ENCODE measurements at places on chromosomes 13 and 19. TPM values are rescaled to one million over a fixed set of nuclear protein-coding genes. Genes with fewer than 3 reads are reported as not detected.

DNA sequence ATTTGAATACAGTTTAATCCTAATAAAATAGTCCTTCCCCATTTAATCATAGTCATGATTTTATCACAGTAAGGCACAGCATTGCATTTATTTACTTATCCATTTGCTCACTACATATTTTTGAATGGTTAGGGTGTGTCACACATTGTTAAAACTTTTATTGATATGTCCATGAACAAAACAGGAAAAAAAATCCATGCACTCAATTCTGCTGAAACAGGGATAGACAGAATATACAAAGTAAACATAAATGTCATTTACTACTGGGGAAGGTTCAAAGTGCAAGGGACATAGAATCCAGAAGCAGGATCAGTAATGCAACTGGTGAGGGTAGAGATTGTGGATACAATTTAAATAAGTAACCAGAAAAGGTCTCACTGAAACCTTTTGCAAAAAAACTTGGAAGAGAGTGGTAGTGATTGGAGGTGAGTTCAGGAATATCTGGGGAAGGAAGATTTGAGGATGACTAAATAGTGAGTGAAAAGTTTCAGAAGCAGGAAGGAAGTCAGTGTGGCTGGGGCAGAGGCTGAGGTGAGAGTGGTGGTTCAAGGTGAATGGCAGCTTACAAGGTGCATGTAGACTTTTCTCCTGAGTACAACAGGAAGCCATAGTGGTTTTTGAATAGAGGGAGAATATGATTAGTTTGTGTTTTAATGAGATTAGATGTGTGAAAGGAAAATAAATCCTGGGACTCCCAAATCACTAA lies 387.2 kb upstream of the ATXN8OS start:
- H3K36me3 ChIP-seq: no peaks in the 10 kb centered on the region
- no peak for DNase-seq
- no peaks in the 10 kb centered on the region for H3K27me3 ChIP-seq
- H3K4me1 ChIP-seq: no peaks in the 10 kb centered on the region
- no peak overlapping the region for H3K27ac ChIP-seq

GRCh38 chr19:46990991-46991676 lies 28.5 kb upstream of the NPAS1 start:
- no peaks in the 10 kb centered on the region for H3K4me1 ChIP-seq
- H3K27me3 ChIP-seq: no peaks in the 10 kb centered on the region
- peak overlapping the region; percentile 49 for H3K27ac ChIP-seq
- peak; percentile 93 for DNase-seq
- no peak overlapping the region for H3K4me3 ChIP-seq
- no peaks in the 10 kb centered on the region for H3K36me3 ChIP-seq

GRCh38 chr19:11445141-11445540 lies 9.7 kb downstream of the PRKCSH start:
- peaks cover 4% of the 10 kb centered on the region for H3K36me3 ChIP-seq
- no peak overlapping the region for H3K27ac ChIP-seq
- H3K4me1 ChIP-seq: no peaks in the 10 kb centered on the region
- H3K27me3 ChIP-seq: no peaks in the 10 kb centered on the region

DNA sequence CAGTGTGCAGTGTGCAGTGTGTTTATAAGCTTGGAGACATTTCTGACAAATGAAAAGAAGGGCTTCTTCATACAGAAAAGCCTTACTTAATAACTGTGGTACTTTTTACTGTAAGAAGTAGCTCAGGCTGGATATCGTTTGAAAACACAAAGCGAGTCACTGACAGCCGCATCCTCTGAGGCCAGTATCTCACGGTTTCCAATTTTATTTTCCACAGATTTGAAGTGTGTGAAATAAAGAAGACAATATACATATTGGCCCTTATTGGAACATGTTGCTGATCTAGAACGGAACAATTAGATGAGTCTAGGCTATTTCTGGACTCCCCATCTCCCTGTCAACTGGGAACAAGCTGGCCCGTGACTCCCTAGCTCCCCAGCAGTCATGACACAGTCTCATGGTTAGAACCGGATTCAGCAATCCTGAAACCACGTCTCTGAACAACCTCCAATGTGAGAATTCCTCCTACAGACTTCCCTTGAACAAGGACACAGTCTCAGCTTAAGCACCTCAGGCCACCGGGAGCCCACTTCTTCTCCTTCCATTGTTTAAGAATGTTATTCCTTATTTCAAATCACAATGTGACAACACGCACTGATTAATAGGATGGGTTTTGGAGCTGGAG lies 484.5 kb downstream of the COG6 start:
- H3K4me3 ChIP-seq: no peak overlapping the region
- no peaks in the 10 kb centered on the region for H3K27me3 ChIP-seq
- no peak for DNase-seq
- H3K4me1 ChIP-seq: no peaks in the 10 kb centered on the region

- H3K27ac ChIP-seq: no peak overlapping the region
- H3K27me3 ChIP-seq: no peaks in the 10 kb centered on the region
- H3K4me3 ChIP-seq: no peak overlapping the region
- no peaks in the 10 kb centered on the region for H3K4me1 ChIP-seq
These were observed 11.1 kb downstream of the CBARP start for GRCh38 chr19:1226522-1227303.

- no peak overlapping the region for H3K4me3 ChIP-seq
- H3K4me1 ChIP-seq: no peaks in the 10 kb centered on the region
- no peaks in the 10 kb centered on the region for H3K27me3 ChIP-seq
- H3K36me3 ChIP-seq: no peaks in the 10 kb centered on the region
These were observed 14.5 kb downstream of the ARHGEF18 start for GRCh38 chr19:7363225-7363624.

The SELENOV gene
- total RNA-seq: not detected

The ZNF345 gene
- 6.8 TPM for total RNA-seq

The CATSPERD gene
- not detected for total RNA-seq

The KCNN1 gene
- total RNA-seq: not detected

The RNF113B gene
- total RNA-seq: not detected

The PRR19 gene
- 0.45 TPM for total RNA-seq

The DIRAS1 gene
- 3.5 TPM for total RNA-seq

The MEF2B gene
- total RNA-seq: 1.6 TPM

The CGB1 gene
- total RNA-seq: not detected

Measured in aorta (tissue), 5 donors.